ENCODE measurements at places on chromosomes 2 and 18.
A peak's percentile ranks its signal among the peaks of the same experiment; 100 is the strongest.

DNA sequence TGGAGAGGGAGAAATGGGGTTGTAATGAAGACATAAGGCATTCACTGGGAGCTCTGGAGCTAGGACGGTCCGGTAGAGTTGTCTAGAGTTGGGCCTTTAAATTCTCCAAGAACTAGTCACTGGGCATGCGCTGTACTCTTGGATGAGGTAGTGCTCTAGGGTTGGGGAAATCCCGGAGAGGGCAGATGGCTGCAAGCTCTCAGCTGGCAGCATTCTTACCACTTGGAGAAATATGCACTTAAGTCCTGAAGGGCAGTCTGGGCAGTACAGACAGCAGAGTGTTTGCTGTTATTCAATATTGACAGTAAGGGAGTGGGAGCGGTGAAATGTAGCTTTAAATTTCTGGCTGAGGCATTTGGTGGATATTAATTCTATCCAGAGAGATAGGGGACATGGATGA, 214.6 kb downstream of the RDH14 start:
- DNase-seq, result peak; percentile 47

DNA sequence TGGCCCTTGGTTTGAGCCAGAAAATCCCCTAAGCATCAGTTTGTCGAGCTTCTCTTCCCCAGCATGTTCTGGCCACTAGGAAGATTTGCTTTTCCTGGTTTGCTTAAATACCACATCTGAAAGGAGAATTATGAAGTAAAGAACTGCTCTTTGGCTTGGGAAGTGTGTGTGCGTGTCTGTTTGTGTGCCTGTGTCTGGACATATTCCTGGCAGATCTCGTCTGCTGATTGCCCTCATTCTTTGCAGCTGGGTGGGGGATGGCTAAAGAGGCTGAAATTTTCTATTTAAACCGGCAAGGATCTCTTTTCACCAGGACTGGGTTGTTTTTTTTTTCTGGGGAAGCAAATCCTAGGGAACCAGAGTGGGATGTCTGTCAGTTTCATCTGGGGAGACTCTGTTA, 57.3 kb upstream of the MBOAT2 start:
- peak; percentile 17 for DNase-seq

- no peak for DNase-seq
Observed at GRCh38 chr2:221962186-221962585, 336.6 kb downstream of the PAX3 start.

- peak; percentile 38 for DNase-seq
Observed at GRCh38 chr18:70332694-70333093, 43.8 kb downstream of the SOCS6 start.

GRCh38 chr2:217069263-217070042, 209.6 kb upstream of the TNP1 start:
- no peak for DNase-seq

- DNase-seq, result peak; percentile 35
Observed at GRCh38 chr2:140506606-140507005, 1624.2 kb downstream of the LRP1B start.

Data from fibroblast of the aortic adventitia (primary cell).